Renal pelvis (tissue), 12 donors: ENCODE measurements at places on chromosomes 5 and 9. TPM values are rescaled to one million over a fixed set of nuclear protein-coding genes. Genes with fewer than 3 reads are reported as not detected.

DNA sequence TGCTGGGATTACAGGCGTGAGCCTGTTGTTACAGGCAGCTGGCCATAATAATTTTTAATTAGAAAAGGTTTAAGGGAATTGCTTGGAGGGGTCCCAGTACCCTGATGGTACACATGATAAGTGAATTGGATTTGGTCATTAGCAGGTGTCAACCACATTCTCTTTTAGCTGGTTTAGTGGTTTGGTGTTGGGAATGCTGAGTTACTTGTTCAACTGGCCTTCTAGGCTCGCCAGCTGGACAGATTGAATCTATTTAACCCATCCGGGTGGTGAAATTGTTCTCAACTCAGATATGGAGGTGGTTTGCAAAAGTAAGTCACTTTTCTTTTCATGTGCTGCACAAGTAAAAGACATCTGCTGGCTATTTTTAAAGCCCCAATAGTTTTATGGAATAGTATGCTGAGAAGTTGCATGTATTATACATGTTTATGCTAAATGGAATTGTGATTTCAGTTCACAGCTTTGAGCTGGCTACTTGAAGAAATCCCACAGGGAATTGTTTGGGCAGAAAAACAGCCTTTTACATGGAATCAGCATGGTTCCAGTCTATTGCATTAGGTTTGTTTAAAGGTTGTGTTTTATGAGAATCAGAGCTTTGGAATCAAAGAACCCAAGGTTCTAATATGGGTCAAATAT lies 149.8 kb upstream of the SLC28A3 start:
- no peak for DNase-seq

GRCh38 chr9:92648474-92648971 lies 21.4 kb downstream of the IPPK start:
- DNase-seq, result no peak

Gene GPR150
- not detected for polyA plus RNA-seq

- no peak for DNase-seq
Observed at GRCh38 chr9:92769286-92769685, 4.7 kb upstream of the BICD2 start.

DNA sequence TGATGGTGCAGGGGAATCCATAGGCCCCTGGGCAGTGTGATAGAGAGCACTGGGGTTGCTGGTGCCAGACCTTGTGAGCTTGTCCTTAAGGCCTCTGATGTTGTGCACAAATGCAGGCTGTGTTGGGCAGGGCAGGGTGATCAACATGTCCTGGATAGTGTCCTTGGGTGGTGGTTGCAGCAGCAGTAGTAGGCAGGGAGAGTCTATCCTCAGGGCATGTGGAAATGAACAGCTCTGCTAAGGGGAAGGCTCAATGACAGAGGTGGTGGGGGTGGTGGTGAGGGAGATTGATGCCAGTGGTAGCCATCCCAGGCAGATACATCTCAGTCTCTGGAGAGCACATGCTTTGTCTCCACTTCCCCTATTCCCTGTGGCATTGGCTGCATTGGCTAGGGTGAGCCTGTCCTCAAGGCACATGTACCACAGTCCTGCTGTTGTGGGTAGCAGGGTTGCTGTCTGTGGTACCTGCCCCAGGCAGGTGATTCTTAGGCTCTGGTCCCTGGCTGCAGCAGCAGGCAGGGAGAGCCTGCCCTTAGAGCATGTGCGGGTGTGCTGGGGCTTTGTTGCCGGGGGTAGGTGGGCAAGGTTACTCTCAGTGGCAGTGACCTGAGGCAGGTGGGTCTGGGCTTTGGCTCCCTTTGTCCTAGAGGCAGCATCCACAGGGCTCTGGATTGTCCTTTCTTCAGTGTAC lies 111.1 kb downstream of the WDR70 start:
- DNase-seq, result no peak

DNA sequence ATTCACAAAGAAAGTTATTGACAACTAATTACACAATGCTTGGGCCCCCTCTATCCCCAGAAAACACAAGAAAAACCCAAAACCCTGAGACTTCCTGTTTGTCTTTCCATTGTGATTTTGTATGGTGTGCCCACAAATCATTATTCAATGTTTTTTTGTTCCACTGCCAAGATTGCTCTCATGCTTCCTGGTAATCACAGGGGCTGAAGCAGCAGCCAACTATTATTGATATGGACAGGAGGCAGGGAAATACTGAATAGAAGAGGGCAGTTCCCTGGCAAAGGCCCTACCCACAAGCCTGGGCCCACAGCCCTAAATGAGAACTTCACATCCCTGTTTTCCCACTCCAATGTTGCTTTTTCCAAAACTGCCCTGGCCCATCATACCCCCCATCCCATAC lies 21.5 kb upstream of the RFK start:
- no peak for DNase-seq

DNA sequence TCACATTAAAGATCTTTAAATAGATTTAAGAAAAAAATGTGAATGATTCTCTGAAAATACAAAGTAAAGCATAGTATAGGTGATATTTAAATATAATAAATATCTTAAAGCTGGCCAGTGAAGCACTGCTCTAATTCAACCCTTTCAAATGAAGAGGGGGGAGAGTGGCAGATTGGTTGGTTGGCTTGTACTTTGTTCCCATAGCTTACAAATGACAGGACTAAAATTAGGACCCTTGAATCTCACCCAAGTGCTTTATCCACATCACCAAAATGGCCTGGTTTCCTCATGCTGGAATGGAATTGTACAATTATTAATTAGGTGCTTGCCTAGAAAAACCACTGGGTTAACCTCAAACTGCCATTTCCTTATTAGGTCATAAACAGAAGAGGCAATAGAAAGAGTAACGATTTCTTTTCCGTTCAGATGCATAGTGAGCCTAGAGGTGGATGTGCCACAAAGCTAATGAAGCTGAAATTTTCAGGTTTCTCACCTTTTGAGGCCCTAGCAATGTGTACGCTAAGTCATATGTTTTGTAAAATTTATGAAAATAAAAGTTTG lies 354.5 kb upstream of the CDH6 start:
- no peak for DNase-seq

- DNase-seq, result no peak
Observed at GRCh38 chr9:16328349-16328748, 542.1 kb downstream of the BNC2 start.

DNA sequence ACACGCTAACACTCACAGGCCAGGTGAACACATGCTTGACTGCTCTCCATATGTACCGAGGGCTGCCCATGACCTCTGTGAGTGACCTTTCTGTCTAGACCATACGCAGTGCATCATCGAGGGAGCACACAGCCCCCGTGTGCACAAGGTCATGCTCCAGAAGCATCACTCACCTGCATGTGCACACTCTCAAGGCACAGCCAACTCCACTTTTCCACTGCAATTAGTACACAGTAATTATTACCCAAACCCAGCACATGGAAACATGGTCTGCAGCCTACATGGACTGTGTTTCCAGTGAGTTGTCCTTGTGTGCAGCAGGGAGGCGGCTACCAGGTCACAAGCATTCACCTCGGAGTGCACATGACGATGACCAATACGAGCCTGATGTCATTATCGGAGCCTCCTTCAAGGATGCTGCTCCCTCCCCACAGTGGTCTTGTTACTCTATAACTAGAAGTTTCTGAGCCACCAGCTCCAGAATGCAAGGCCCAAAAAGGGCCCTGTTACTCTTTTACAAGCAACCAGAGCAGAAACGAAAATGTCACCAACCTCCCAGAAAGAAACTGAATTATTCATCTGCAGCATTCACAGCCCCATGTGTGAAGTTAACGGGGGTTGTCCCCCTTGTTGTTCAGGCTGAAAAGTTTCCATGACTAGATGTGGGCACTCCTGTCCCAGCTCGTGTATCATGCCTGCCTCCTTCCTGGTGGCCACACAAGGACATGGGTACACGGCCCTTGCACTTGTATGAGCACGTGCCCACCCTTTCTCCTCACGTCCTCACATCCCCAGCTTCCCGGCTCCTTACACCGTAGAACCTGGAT lies 31.2 kb downstream of the SEMA4D start:
- DNase-seq, result no peak

GRCh38 chr5:6774721-6775204 lies 61.5 kb downstream of the TENT4A start:
- no peak for DNase-seq
